BE2C (cell line): ENCODE measurements at places on chromosomes 1 and 21.
A peak's percentile ranks its signal among the peaks of the same experiment; 100 is the strongest.

GRCh38 chr1:1563688-1564087, 11.0 kb downstream of the SSU72 start:
- DNase-seq, result no peak

GRCh38 chr21:37536616-37537278, 170.2 kb downstream of the DYRK1A start:
- DNase-seq, result no peak

GRCh38 chr1:237011432-237011831, 7.2 kb upstream of the MT1HL1 start:
- no peak for DNase-seq

- DNase-seq, result no peak
These were observed 82.6 kb upstream of the CCDC190 start for GRCh38 chr1:162943622-162944021.

GRCh38 chr1:62235576-62235975, 40.9 kb downstream of the L1TD1 start:
- no peak for DNase-seq

DNA sequence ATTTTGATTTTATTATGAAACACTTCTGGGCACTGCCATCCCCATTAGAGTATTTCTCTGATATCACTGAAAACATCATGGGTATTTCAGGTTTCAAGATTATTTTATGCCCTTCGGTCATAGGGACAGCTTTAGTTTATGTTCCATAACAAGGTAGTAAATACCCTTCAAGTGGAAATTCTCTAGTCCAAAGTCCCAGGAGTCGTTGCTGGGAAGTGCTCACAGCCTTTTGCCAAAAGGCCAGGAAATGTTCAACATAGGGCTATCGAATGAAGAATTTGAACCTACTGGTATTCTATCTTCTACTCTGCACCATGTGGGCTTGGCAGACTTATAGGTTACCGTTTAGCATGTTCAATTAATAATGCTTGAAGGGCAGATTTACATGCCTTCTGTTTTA, 7.7 kb upstream of the MFSD2A start:
- no peak for DNase-seq

GRCh38 chr1:173360487-173361063, 116.6 kb upstream of the PRDX6 start:
- no peak for DNase-seq

DNA sequence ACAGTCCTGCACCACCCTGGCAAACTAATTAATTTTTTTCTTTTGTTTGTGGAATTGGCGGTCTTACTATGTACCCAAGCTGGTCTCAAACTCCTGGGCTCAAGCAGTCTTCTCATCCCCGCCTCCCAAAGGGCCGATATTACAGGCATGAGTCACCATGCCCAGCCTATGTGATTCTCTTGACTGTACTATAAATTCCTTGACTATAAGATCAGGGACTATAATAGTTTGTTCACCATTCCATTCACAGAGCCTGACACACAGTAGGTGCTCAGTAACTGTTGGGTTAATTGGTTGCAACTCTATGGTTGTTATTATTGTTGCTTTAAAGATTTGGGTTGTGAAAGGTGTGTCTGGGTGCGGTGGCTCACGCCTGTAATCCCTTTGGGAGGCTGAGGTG, 17.2 kb downstream of the DAP3 start:
- DNase-seq, result no peak

DNA sequence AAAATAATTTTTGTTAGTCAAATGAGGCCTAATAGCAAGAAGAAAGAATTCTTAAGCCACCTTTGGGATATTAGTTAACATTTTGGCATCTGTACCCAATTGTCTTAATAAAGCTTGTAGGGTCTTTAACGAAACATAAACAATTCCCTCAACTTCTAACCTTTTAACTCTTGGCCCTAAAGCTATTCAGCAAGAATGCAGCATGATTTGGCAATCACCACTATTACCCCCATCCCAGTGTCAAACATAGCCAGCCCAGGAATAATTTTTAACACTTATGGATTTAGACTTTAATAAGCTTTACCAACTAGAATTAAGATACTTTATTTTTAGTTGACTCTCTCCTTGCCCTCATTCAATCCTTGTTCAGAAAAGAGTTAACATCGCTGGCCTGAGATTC, 2.5 kb upstream of the SLC16A4 start:
- no peak for DNase-seq

DNA sequence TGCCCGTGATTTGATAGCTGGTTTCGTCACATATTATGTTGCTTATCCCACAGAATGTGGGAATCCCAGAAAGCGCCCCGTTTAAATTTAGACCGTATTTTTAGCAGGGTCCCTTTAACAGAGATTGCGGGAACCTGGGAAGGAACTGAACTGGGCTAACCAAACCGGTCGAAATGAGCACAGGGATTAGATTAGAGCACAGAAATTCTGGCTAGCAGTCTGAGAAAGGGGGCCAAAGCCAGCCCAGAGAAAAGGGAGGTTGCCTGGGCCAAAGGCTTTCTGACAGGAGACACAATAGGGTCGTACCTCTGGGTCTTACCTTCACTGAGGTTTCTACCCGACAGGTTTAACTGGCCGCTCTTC, 327 bp downstream of the LRRC40 start:
- no peak for DNase-seq

- no peak for DNase-seq
These were observed 80.5 kb downstream of the OMA1 start for GRCh38 chr1:58465825-58466629.

GRCh38 chr1:16920951-16921350, 780 bp upstream of the CROCC start:
- DNase-seq, result no peak

DNA sequence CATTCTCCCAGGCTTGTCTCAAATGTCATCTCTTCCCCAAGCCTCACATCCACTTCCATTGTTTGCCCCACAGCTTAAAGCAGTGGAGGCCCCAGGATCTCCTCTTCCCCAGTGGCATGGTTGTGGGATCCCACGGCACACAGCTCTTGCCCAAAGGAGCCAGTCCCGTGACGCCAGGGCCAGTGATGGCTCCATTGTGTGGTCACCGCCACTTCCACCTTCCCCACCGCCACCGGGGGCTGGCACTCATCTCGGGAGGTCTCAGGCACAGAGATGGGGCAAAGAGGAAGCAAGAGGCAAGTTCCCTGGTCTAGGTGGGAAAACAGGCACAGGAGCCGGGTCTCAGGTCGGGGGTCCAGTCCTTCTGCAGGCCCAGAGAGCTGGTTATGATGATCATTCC, 22.9 kb upstream of the ALDH4A1 start:
- DNase-seq, result no peak

DNA sequence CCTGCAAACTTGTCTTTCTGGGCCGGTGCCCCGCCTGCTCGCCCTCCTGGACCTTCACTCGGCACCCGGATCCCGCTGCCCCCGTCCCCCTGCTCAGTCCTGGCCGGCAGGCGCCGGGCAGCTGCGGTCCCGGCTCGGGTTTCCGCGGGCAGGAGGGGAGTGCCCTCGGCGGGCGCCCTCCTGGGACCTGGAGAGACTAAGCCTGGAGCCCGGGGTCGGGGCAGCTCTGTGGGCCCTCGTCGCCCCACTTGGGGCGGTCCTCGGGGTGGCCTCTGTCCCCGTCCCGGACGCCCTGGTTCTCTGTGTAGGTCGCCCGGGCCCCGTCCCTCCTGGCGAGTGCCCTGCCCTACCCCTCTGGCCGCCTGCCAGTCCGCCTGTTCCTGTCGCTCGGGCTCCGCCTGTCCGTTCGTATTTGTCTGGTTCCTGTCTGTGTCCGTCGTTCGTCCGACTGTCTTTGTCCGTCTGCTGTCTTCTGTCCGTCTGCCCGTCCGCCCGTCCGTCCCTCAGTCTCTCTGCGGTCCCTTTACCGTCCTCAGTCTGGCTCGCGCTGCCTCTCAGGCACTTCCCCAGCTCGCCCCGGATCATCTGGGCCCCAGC, 490 bp downstream of the SERINC2 start:
- peak; percentile 66 for DNase-seq

- no peak for DNase-seq
These were observed 113.7 kb downstream of the RUNX1 start for GRCh38 chr21:34935452-34935851.

- DNase-seq, result no peak
These were observed 36.7 kb downstream of the DISP3 start for GRCh38 chr1:11515368-11516300.

- DNase-seq, result no peak
These were observed 100.5 kb downstream of the NGF start for GRCh38 chr1:115237507-115237906.

DNA sequence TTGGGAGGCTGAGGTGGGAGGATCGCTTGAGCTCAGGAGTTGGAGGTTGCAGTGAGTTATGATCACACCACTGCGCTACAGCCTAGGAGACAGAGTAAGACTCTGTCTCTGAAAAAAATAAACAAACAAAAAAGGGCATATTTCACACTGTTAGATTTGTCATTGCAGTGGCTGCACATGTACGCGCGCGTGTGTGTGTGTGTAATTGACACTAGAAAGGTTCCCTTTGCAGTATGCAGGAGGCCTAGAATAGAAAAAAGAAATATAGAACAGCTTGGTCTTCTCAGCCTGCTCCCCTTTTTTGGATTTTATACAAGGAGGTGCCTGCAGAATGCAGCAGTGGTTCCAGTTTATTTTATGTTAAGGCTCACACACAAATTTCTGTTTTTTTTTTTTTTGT, 8.6 kb downstream of the MACO1 start:
- no peak for DNase-seq

DNA sequence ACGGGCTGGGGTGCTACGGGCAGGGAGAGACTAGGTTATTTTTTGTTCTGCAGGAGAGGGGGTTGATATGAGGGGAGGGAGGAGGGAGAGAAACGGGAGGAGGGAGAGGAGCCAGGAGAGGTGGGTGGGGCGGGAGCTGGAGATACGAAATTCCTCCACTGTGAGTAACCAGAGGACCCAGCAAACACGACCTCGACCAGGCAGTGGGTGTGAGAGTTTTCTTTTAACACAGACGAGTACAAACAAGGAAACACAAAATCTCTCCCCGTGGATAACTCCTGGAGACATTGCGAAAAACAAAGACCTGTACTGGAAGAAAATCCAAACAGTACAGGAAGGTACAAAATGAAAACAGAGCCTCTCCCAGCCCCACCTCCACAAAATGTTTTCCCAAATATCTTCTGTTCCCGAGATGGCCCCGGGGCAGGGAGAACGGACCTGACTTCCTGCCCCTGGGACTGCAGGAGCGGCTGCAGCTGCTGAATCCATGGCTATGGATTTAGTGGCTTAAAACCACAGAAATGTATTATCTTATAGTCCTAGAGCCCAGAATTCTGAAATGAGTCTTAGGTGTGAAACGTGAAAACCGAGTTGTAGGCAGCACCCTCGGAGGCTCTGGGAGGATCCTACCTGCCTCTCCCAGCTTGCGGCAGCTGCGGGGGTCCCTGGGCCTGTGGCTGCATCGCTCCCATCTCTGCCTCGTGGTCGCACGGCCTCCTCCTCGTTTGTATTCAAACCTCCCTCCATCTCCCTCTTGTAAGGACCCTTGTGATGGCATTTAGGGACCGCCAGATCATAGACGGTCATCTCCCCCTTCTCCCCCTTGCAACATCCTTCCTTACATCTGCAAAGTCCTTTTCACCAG, 82.2 kb downstream of the RIPK4 start:
- no peak for DNase-seq

GRCh38 chr1:156815307-156815826, 1.3 kb downstream of the SH2D2A start:
- no peak for DNase-seq

- DNase-seq, result no peak
These were observed 63.3 kb downstream of the TNR start for GRCh38 chr1:175679981-175680652.

GRCh38 chr21:28345934-28346333, 646.7 kb downstream of the LTN1 start:
- no peak for DNase-seq

- no peak for DNase-seq
These were observed 320.0 kb downstream of the CAMTA1 start for GRCh38 chr1:7105269-7105668.

DNA sequence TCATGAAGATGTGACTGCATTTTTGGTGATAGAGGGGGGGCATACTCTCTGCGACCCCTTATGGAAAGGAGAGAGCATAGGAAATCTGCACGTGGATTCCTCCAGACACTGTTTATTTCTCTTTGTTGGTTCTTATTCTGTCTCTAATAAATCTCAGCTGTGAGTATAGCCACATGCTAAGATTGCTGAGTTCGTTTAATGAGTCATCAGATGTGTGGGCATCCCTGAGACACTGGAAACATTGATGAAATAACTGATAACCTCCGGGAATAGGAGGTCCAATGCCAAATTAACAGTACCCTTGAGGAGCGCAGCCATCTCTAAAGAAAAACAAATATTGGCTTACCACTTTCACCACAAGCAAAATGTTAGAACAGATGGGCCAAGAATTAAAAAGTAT, 880.2 kb upstream of the NEGR1 start:
- DNase-seq, result no peak

- no peak for DNase-seq
These were observed 189.5 kb downstream of the PLA2G4A start for GRCh38 chr1:187018291-187018690.

DNA sequence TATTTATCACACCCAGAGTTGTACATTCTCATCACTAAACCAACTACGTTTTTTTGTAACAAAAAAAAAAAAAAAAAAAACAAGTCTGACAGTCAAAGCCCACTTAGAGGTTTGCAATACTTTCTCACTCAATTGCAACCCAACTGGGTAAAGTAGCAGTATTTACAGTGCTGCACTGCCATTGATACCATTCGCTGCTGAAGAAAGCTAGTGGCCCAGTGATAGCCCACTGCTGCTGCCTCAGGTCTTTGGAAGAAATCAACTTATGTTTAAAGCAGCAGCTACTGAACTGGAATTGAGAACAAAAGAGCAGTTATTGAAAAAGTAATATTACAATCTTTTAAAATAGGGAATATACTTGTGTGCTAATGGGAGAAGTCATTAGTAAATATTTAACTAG, 2.7 kb downstream of the HNRNPU start:
- DNase-seq, result no peak
